ENCODE measurements at places on chromosomes 12 and 14. TPM values are rescaled to one million over a fixed set of nuclear protein-coding genes. Genes with fewer than 3 reads are reported as not detected.

GRCh38 chr12:52969166-52969795 is 20.4 kb downstream of the KRT18 start:
- no peaks in the 10 kb centered on the region for H3K36me3 ChIP-seq
- H3K4me1 ChIP-seq, result no peaks in the 10 kb centered on the region
- H3K4me3 ChIP-seq, result no peak overlapping the region
- peaks cover 18% of the 10 kb centered on the region for H3K27me3 ChIP-seq
- no peak for DNase-seq

DNA sequence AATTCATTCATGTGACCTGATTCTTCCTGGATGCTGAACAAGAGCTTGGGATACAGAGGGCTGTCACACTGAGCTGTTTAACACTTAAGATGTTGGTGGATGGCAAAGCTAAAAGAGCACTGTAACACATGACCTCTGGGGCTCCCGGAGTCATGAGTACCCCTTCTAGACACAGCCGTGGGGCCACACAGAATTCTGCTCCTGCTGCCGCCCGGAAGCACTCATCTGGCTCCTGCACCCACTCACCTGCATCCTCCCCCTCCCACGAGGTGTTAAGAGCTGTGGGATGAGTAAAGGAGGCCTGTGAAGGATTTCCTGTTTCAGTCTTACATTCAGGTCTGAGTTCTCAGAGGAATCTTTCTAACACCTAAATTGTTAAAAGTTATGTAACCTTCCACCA is 78.0 kb upstream of the SSTR1 start:
- peaks cover 12% of the 10 kb centered on the region for H3K4me1 ChIP-seq
- no peak overlapping the region for H3K27ac ChIP-seq
- no peaks in the 10 kb centered on the region for H3K36me3 ChIP-seq
- no peaks in the 10 kb centered on the region for H3K27me3 ChIP-seq

DNA sequence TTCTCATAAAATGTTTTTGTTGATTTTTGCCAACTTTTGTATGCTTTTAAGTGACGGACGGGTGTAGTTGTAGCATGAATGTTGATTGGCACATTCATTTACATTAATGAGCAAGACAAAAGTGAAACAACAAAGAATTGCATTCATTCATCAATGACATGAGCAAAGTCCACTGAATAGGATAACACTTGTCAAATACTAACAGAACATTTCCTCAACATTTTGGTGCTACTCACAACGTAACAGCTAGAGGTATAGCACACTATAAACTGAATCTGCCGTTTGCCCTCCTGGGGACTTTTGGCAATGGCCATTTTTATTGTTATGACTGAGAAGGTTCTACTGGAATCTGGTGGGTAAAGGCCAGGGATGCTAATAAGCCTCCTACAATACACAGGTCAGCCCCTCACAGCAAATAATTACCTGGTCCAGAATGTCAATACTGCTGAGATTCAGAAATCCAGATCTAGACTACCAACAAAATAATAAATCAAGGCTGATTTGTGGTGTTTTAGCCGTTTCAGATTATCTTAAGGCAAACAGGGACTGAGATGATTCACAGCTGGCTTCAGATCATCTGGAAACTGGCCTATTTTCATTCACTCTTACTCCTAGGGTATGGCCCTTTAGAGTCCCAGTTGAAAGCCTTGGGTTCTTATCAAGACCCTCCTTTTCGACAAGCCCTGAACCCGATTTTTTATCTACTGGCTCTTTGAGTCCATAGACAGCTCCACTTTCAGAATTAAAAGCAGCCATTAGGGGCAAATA is 22.5 kb upstream of the CDKN3 start:
- H3K4me1 ChIP-seq, result no peaks in the 10 kb centered on the region
- H3K4me3 ChIP-seq, result no peak overlapping the region
- no peak for DNase-seq

DNA sequence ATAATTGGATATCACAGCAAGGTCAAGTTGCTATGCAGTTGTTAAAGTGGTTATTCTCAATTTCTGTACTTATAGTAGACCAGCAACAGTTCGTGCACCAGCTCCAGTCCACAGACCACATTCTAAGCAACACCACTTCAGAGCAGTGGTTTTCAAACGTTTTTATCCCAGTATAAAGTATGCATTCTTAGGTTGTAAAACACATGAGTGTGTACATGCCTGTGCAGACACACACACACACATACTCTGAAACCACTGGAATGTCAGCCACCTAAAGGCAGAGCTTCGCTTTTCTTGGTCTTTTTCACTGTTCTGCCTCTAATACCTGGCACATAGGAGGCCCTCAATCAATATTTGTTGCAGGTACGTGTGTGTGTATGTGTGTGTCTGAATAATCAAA is 22.2 kb upstream of the C12orf71 start:
- H3K27ac ChIP-seq, result no peak overlapping the region
- no peaks in the 10 kb centered on the region for H3K27me3 ChIP-seq

GRCh38 chr12:89323568-89324218 is 28.6 kb downstream of the DUSP6 start:
- H3K36me3 ChIP-seq, result no peaks in the 10 kb centered on the region
- H3K27me3 ChIP-seq, result no peaks in the 10 kb centered on the region
- no peak for DNase-seq

GRCh38 chr14:29553427-29553826 is 374.2 kb downstream of the PRKD1 start:
- H3K36me3 ChIP-seq, result no peaks in the 10 kb centered on the region
- H3K4me1 ChIP-seq, result no peaks in the 10 kb centered on the region
- H3K27me3 ChIP-seq, result no peaks in the 10 kb centered on the region

GRCh38 chr12:40105515-40106201 is at the start of gene SLC2A13:
SLC2A13 (minus strand) TSS chr12:40106081; CDS start chr12:40105808, 273 bp downstream.
- H3K27me3 ChIP-seq, result no peaks in the 10 kb centered on the region
- H3K27ac ChIP-seq, result peak within 1 kb of the TSS; percentile 69
- DNase-seq, result peak; percentile 94
- peak within 1 kb of the TSS; percentile 95 for H3K4me3 ChIP-seq

DNA sequence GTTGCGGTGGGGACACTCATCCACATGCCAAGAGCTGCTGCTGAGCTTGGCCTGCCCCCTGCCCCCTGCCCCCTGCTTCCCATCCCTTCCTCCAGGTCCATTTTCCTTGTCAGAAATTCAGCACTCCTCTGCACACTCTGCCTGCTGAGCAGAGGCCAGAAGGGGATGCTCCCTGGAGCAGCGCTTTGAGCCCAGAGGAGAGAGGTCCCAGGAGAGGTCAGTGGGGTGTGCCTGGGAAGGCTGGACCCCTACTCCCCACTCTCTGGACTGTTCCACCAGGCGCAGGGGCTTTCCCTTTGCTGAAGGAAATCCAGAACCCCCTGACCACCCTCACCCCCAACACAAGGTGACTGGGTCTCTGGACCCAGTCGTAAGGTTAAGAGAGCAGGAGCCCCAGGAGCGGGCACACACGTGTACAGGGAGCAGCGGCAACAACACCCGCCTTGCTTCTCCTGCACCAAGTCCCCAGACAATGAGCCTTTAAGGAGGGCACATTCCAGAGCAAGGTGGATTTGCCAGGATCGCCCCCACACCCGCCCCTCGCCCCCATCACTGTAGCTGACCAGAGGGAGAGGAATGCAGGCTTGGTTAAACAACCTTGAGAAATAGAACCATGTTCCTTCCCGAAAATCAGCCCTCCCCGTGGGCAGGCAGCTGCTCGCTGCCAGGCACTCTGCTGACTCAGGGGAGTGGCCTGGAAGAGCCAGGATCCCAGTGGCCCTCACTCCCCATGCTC is 30.7 kb downstream of the ISCA2 start:
- H3K27ac ChIP-seq, result no peak overlapping the region
- no peaks in the 10 kb centered on the region for H3K27me3 ChIP-seq
- DNase-seq, result no peak
- peaks cover 7% of the 10 kb centered on the region for H3K4me1 ChIP-seq
- no peaks in the 10 kb centered on the region for H3K36me3 ChIP-seq

GRCh38 chr12:16135323-16135722 is 142.2 kb downstream of the SLC15A5 start:
- no peak overlapping the region for H3K27ac ChIP-seq
- no peak overlapping the region for H3K4me3 ChIP-seq
- H3K4me1 ChIP-seq, result no peaks in the 10 kb centered on the region
- DNase-seq, result no peak
- H3K27me3 ChIP-seq, result no peaks in the 10 kb centered on the region

DNA sequence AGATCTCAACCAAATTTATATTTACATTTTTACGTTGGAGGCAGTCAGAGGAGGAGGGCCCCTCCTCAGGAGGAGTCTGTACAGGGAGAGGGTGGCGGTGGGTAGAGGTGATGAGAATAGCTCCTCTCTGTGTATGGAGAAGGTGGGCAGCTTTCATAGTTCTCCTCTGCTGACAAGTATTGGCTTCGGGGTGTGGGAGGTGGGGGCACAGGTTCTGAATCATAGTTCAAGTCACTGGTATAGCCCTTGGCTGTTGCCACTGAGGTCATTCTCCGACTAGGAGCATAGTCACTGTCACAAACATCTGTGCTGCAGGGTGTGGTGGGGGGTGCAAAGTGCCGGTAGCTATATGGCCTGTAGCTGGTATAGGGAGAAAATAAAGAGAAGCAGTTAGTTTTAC is 50.3 kb downstream of the BCL2L14 start:
- no peaks in the 10 kb centered on the region for H3K27me3 ChIP-seq
- H3K27ac ChIP-seq, result no peak overlapping the region
- no peak overlapping the region for H3K4me3 ChIP-seq

DNA sequence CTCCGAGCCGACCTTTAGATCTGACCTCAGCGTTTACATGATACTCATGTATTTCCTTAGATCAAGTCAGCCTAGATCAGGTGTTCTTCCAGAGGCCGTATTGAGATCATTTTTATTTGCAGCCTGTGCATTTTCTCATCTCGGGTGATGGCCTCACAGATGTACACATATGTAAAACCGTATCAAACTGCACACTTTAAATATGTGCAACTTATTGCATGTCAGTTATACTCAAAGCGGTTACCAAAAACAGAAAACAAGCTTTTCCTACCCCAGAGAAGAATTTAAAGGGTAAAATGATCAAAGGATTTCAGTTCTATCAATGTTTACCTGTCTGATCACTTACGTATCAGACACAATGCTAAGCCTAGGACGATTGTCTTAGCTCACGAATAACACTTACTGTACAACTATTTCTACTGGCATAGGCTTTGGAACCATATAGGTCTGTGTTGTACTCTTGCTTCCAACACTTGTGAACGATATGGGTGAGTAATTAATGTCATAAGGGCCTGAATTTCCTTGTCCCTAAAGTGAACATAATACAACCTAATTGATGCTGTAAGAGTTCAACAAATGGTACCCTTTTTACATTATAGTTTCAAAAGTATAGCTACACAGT is 628 bp upstream of the LLPH start:
- peak overlapping the region; percentile 81 for H3K4me3 ChIP-seq
- H3K27me3 ChIP-seq, result no peaks in the 10 kb centered on the region
- peaks cover 19% of the 10 kb centered on the region for H3K36me3 ChIP-seq

DNA sequence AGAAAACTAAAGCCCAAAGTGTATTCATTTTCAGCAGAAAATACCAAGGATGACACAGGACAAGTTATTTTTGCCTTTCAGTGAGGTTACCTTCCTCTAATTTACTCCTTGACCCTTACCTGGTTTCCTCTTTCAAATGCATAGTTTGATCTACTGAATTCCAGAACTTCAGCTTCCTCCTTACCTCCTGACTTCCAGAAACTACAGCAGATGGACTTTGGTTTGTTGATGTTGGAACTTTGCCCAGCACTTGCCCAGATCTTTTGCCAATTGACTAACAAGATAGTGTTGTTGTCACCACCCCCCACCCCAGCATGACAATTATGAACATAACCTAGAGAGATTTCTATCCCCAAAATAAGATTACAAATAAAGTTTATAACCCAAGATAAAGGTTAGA is 63.2 kb downstream of the NAV3 start:
- H3K4me1 ChIP-seq, result no peaks in the 10 kb centered on the region
- DNase-seq, result no peak
- H3K36me3 ChIP-seq, result no peaks in the 10 kb centered on the region
- H3K27ac ChIP-seq, result no peak overlapping the region
- no peak overlapping the region for H3K4me3 ChIP-seq

DNA sequence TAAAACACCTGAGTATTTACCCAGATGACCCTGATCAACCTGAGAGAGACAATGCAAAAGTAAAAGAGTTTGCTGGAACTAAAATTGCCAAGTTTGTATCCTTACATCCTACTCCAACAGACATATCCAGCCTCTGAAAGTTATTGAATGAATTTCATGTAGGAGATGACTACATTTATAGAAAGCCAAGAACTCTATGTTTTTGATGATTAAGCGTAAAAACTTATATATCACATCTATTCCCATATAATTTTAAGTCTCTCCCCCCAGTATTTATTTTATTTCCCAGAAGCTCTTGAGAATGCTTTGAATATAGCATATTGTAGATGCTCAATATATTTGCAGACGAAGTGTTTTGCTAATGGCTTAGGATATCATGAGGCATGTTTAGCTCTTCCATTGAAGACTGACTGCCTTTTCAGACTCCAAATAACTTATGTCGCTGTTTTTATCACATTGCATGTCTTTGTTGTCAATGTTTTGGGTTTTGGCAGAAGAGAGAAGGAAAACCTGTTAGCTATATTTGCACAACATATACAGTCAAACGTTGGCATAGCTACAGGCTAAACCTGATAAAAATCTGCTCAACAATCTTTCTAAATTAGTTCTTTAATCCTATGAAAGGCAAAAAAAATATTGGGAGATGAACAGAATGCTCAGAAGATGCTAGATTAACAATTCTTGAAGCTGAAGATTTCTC is 213.6 kb downstream of the DIO2 start:
- no peaks in the 10 kb centered on the region for H3K36me3 ChIP-seq
- no peak overlapping the region for H3K27ac ChIP-seq
- DNase-seq, result no peak

DNA sequence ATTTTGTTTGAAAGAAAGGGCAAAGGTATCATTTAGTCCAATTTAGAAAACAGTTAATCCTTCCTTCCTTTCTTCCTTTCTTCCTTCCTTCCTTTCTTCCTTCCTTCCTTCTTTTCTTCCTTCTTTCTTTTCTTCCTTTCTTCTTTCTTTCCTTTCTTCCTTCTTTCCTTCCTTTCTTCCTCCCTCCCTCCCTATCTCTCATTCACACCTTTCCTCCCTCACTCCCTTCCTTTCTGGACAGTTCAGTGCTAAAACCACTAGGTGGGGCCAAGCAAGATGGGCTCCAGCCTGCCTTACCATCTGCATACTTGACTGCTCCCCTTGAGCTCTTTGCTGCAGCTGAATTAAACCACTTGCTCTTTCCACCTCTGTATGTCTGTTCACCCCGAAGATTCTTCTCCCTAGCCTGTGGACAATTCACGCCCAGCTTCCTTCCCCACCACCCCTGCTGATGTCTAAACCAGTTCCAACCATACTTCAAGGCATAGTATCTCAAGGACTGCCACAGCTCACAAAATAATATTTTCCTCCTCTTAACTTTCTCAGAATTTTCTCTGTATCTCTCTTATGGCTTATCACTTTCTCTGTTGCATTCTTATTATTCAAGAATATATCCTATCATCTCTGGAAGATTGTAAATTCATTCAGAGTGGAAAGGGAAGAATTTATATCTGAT is 78.0 kb downstream of the DBX2 start:
- H3K4me3 ChIP-seq, result no peak overlapping the region
- H3K36me3 ChIP-seq, result no peaks in the 10 kb centered on the region
- H3K27ac ChIP-seq, result no peak overlapping the region
- H3K4me1 ChIP-seq, result no peaks in the 10 kb centered on the region
- H3K27me3 ChIP-seq, result no peaks in the 10 kb centered on the region

- no peak for DNase-seq
- no peak overlapping the region for H3K27ac ChIP-seq
- H3K36me3 ChIP-seq, result peaks cover 100% of the 10 kb centered on the region
- no peaks in the 10 kb centered on the region for H3K27me3 ChIP-seq
Observed at GRCh38 chr12:64469455-64470142, 17.7 kb downstream of the TBK1 start.

Gene GYS2
- not detected for total RNA-seq

Gene RAB35
- total RNA-seq, result 25.7 TPM

Gene PLBD1
- total RNA-seq, result 30.7 TPM

Gene KRT82
- total RNA-seq, result not detected

Gene OR6J1
- total RNA-seq, result not detected

Gene SAMD15
- 0.84 TPM for total RNA-seq

Gene KLRF2
- total RNA-seq, result not detected

Gene IAPP
- total RNA-seq, result not detected

Gene GALNT16
- total RNA-seq, result 32.6 TPM
